ENCODE measurements at places on chromosomes 5 and 9. TPM values are rescaled to one million over a fixed set of nuclear protein-coding genes. Genes with fewer than 3 reads are reported as not detected.

PCDHB10 gene
- under 0.01 TPM for total RNA-seq

OR1J2 gene
- 0.27 TPM for total RNA-seq

TRIM36 gene
- total RNA-seq, result under 0.01 TPM

PCDHB15 gene
- total RNA-seq, result under 0.01 TPM

SMIM33 gene
- under 0.01 TPM for total RNA-seq

HRH2 gene
- 5.1 TPM for total RNA-seq

TRIO gene
- total RNA-seq, result 69.2 TPM

DMGDH gene
- 1.3 TPM for total RNA-seq
